ENCODE measurements at places on chromosomes 7 and 10.

- peak; percentile 1 for DNase-seq
Measured at GRCh38 chr7:152989889-152990380, 230.4 kb downstream of the ACTR3B start.

DNA sequence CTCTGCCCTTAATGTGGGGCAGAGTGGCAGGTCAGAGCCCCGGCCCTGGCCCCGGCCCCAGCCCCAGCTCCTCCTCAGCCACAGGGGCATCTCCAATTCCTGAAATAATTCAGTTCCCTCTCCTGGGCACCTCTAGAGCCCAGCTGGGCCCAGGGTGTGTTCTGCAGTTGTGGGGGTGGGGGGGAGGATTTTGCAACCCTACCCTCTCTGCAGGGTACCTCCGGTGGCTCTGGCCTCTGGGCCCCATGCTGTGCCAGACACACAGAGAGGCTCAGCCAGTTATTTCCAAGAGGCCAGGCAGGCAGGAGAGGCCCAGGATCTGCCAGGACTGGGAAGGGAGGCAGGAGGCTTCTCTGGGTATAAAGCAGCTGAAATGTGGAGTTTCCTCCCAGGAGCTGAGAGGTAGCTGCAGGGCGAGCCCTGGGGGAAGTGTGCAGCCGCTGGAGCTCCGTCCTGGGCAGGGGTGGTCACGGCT, 47.9 kb downstream of the PWWP2B start:
- DNase-seq: no peak

DNA sequence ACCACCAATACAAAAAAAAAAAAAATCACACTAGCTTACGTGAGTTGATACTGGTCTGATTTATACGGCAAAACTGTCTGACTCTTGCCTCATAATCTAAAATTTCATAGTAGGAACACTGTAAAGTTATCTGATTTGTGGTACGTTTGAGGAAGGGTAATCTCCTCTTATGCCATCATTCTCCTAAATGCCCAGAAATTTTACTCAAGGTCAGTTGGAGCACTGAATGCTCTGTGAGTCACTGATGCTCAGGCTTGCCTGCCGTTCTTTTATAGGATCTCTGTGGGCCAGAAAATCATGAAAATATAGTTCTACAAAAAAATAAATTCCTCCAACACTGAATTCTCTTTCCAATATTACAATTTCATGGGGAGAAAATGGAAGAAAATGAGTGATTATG, 135.7 kb downstream of the PDE1C start:
- DNase-seq: no peak

DNA sequence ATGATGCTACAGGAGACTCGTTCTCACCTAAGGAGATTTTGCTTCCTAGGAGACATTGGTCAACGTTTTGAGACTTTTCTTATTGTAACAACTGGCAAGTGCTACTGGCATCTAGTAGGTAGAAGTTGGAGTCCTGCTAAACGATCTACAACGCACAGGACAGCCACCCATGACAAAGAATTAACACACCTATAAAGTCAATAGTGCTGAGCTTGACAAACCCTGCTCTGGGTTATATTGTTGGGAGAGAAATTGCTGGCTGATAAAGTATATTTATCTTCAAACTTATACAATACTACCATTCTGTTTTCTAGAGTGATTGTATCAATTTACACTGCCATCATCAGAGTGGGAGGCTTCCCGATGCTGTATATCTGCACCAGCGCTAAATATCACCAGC, 57.8 kb downstream of the SAMD9 start:
- DNase-seq: no peak
